ENCODE measurements at places on chromosomes 12 and 14.

DNA sequence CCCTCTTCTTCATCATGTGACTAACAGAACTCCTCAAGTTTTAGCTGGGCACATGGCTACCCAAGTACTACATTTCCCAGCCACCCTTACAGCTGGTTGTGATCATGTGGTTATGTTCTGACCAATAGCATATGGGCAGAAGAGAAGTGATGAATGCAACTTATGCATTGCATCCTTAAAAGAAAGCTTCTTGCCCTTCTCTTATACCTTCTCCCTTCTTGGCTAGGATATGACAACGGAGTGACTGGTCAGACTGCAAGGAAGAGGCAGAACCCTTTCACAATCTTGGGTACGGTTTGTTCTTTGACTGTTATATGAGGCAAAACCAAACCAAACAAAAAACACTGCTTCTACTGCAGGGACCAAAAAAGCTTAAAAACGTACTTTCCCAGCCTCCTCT is 66.5 kb upstream of the MAX start:
- DNase-seq, result peak; percentile 20

- no peak for DNase-seq
Observed at GRCh38 chr14:34088914-34089313, 138.0 kb upstream of the EGLN3 start.

GRCh38 chr12:132559652-132560363 is 50.6 kb downstream of the LRCOL1 start:
- peak; percentile 40 for DNase-seq

GRCh38 chr14:72452774-72453173 is 441.1 kb downstream of the DPF3 start:
- DNase-seq, result no peak

DNA sequence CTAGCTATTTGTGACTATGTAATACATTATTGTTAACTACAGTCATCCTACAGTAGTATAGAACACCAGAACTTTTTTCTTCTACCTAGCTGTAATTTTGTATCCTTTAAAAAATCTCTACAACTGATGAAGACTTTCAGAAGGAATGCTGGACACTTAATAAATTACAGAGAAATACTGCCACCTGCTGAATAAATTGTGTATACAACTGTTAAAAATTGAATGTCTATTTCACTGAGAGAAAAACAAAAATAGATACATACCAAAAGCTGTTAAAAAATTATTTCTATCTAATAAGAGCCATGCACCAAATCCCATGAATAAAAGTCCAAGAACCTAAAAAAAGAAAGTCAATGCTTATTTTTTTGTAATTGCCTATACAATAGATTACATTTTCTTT is 6.6 kb downstream of the TSPAN19 start:
- DNase-seq, result peak; percentile 49

- no peak for DNase-seq
Observed at GRCh38 chr12:97322388-97322787, 140.2 kb upstream of the RMST start.

DNA sequence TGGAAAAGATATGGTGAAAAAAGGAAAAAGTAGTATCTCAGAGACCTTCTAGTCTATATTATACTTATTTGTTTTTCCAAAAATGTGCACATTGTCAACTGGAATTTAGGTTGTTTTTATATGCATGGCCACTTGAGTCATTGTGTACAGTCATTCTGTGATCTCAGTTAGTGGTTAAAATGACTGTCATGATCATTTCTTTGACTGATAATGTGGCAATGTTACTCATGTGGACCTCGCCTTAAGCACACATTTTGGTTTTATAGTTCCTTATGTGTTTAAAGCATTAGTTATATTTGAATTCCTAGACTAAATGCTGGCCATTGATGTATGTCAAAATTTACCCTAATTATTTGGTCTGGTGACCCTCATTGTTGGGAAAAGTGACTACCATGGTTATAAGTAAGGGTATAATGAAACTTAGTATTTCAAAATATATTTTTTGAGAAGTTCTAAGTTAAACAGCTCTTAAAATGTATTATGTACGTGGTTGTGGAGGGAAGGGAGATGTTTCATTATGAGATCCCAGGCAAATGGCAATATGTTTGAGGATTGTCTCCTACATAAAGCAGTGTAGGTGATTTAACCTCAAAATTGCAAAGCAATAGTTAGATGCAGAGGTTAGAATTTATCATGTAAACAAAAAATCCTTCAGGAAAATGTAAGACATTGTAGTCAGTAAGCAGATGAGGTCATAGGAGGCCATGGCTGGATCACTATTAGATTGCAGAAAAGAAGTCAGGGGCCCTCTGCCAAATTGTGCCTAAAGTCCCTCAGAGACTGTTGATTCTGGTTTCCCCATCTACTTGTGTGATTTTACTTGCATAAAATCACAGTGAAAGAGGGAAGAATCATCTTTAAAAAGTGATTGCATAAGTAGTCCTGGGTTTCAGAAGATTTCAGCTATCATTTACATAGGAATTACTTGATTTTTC is 17.5 kb downstream of the PNMA1 start:
- DNase-seq, result no peak

GRCh38 chr14:68814539-68815297 is 21.9 kb upstream of the ZFP36L1 start:
- peak; percentile 85 for DNase-seq

GRCh38 chr14:89430391-89431236 is 13.6 kb upstream of the FOXN3 start:
- DNase-seq, result no peak

DNA sequence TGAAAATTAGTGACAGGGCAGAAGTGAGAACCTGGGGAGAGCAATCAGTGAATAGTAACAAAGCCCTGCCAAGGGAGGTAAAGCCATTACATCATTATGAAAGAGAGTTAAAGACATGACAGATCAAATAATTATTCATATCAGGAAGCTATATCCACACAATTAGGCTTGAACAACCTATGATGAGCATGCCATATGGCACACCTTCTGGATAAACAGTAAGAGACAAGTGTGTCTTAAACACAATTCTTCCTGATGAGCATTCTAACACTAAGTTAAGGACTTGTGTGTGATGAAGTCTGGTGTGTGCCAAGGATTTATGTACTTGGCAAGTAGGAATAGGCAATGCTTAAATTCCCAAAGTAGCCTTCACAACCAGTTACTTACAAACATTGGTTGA is 76.1 kb downstream of the GALNT4 start:
- no peak for DNase-seq

- DNase-seq, result no peak
Observed at GRCh38 chr14:24310646-24311604, at the start of gene LTB4R. TSS of gene LTB4R (plus strand) at chr14:24311502. CDS start at chr14:24315652, 4,150 bp downstream.

GRCh38 chr12:92624236-92624635 is 78.6 kb upstream of the PLEKHG7 start:
- no peak for DNase-seq

DNA sequence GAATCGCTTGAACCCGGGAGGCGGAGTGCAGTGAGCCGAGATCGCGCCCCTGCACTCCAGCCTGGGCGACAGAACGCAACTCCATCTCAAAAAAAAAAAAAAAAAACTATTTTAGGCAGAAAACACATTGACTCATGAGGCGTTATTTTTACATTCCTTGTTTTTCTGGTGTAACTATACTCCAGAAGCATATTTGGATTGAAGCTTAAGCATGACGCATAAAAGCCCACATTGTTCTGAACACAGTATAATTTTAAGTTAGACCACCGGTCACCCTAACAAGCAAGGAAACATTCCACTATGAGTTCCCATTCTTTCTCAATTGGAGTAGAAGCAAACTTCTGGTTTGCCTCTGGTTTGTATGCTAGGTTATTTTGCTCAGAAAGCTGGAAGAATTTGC is 173.0 kb downstream of the MYRFL start:
- DNase-seq, result no peak

- DNase-seq, result no peak
Observed at GRCh38 chr12:70227911-70228310, 15.3 kb upstream of the CNOT2 start.

- DNase-seq, result no peak
Observed at GRCh38 chr12:17357396-17357795, 732.6 kb downstream of the RERGL start.

- no peak for DNase-seq
Observed at GRCh38 chr12:24436667-24437066, 487.2 kb upstream of the SOX5 start.

- DNase-seq, result no peak
Observed at GRCh38 chr12:110885152-110885840, 35.1 kb downstream of the MYL2 start.

GRCh38 chr14:65439117-65439516 is 26.6 kb downstream of the FUT8 start:
- DNase-seq, result no peak

DNA sequence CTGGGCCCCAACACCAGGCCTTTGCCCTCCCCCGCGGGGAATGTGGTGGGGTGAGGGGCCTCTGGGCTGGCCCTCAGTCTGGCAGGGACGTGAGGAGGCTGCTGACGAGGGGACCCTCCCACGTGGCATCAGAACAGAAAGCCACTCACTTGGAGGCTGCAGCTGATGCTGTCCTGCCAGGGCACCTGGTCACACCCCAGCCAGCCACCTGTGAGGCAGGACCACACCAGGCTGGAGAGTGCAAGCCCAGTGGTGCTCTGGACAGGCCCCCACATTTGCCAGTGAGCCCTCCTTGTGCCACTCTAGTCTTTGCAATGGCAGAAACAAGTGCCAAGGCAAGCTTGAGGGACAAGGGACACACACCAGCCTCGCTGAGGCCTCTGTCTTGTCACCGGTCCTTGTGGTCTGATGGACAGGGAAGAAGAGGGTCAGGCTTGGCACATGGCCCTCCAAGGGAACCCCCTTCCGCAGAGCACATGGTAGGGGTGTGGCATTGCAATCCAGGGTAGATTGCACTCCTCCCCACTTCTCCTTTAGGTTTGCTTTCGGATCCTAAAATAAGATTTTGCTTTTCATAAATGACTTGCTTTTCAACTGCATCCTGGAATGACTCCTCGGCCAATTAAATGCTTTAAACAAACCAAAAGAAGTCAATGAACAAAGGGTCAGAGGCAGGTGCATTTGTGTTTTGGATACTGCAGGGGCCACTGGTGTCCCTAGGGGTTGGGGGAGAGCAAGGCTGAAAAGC is 53.7 kb downstream of the CCDC88C start:
- DNase-seq, result no peak

DNA sequence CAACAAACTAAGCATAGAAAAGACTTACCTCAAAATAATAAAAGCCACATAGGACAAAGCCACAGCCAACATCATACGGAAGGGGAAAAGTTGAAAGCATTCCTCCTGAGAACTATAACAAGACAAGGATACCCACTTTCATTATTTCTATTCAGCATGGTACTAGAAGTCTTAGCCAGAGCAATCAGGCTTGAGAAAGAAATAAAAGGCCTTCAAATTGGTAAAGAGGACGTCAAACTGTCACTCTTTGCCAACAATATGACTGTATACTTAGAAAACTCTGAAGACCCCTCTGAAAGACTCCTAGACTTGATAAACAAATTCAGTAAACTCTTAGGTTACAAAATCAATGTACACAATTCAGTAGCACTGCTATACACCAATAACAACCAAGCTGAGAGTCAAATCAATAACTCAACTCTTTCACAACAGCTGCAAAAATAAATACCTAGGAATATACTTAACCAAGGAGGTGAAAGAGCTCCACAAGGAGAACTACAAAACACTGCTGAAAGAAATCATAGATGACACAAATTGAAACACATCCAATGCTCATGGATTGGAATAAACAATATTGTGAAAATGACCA is 11.6 kb upstream of the CLEC1A start:
- no peak for DNase-seq

DNA sequence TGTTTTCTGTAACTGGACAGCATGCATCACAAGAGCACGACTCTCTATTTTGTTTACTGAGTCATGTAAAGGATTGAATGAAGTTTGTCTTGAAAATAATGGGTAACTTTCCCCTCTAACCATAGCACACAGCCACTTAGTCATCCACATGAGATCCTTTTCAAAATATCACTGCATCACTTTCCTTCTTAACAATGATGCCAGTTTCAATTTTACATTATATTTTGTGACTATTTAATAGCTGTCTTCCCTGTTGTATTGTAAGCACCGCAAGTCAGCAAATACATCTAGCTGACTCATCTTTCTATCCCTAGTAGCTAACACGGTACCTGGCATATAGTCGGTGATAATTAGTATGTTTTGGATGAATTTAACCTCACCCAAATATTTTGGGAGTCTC is 83.3 kb upstream of the PPM1H start:
- no peak for DNase-seq
